ENCODE measurements at places on chromosomes 2 and 18.

GRCh38 chr2:64836566-64836965 is 152.6 kb upstream of the SLC1A4 start:
- no peak for ATAC-seq

- ATAC-seq: no peak
Measured at GRCh38 chr2:85111819-85112281, 21.3 kb upstream of the TCF7L1 start.

DNA sequence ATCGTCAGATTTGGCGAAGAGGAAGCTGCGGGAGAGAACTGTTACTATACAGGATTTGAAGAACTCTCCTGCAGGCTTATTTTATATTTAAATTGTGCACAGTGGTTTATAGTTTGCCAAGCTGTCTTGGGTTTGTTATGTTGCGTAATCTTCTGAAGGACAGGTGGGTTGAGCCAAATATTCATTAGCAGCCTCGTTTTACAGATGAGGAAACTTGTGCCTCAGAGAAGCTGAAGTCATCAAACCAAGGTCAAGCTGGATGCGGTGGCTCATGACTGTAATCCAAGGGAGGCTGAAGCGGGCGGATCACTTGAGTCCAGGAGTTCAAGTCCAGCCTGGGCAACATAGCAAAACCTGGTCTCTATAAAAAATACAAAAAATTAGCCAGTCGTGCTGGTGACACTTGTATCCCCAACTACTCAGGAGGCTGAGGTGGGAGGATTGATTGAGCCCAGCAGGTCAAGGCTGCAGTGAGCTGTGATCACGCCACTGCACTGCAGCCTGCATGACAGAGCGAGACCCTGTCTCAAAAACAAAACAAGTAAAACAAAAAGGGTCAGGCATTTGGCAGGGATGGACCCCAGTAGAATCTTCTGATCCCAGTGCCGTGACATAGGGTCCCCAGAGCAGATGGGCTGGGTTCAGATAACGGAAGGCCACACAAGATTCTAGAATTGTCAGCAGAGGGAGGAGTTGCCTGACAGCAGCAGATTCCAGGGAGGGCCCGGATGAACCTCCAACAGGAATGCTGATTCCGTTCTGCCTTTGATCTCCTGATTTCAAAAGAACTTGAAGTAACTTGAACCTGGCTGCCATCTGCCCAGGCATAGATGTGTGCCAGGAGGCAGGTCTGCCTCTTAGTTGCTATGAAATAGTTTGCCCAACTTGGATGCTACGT is 50.6 kb downstream of the SH3BP4 start:
- ATAC-seq: no peak

DNA sequence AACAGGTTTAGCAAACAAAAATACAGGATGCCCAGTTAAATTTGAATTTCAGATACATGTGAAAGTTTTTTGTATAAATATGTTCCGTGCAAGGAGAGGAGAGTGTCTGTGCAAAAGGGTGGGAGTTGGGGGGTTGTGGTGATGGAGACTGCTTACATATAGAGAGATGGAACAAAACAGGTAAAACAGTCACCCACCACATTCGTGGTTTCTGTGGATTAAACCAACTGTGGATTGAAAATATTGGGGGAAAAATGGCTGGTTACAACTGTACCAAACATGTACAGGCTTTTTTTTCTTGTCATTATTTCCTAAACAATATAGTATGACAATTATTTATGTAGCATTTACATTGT is 245.7 kb downstream of the TNS1 start:
- ATAC-seq: peak; percentile 13

DNA sequence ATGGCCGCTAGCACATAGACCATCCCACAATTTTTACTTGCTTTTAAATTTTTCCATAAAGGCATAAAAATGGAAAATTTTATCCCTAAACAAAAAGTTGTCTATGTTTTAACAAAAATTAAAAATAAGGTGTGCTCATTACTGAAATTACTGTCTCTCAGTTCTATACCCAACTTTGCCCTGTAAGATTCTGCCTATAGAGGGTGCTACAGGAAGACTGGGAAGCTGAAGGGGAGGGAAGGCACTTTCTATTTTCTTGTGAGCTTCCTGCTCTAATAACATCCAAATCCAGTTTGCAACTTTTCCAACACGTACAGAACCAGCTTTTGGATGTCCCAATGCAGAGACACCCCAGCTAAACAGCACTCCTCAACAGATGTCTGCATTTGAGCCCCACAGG is 666.9 kb downstream of the PLCL1 start:
- ATAC-seq: no peak

GRCh38 chr2:163644238-163644637 is 91.6 kb downstream of the FIGN start:
- no peak for ATAC-seq

GRCh38 chr2:30287857-30288513 is 56.7 kb downstream of the LBH start:
- peak; percentile 20 for ATAC-seq

GRCh38 chr18:77082316-77082955 is 50.1 kb downstream of the MBP start:
- no peak for ATAC-seq

- no peak for ATAC-seq
Measured at GRCh38 chr2:241673797-241674725, 12.6 kb downstream of the DTYMK start.
